ENCODE measurements at places on chromosomes 2 and 18.

DNA sequence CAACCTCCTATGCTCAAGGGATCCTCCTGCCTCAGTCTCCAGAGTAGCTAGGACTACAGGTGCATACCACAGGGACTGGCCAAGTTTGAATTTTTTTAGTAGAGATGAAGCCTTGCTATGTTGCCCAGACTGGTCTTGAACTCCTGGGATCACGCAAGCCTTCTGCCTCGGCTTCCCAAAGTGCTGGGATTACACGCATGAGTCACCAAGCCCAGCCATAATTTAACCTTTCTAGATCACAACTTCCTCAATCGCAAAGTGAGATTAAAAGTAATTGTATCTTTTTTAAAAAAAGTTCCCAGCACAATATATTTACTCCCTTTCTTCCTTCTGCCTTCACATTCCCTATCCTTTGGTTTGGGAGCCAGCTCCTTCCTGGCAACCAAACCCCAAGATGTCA, 5.8 kb upstream of the PPP1CB start:
- DNase-seq, result no peak

GRCh38 chr2:99648178-99648844, 158.5 kb upstream of the REV1 start:
- DNase-seq, result no peak

- no peak for DNase-seq
Measured at GRCh38 chr2:203859030-203859789, 8.4 kb upstream of the CTLA4 start.

- DNase-seq, result no peak
Measured at GRCh38 chr2:111624411-111625156, 259.4 kb downstream of the ANAPC1 start.

GRCh38 chr2:235264512-235264911, 229.3 kb upstream of the AGAP1 start:
- no peak for DNase-seq

DNA sequence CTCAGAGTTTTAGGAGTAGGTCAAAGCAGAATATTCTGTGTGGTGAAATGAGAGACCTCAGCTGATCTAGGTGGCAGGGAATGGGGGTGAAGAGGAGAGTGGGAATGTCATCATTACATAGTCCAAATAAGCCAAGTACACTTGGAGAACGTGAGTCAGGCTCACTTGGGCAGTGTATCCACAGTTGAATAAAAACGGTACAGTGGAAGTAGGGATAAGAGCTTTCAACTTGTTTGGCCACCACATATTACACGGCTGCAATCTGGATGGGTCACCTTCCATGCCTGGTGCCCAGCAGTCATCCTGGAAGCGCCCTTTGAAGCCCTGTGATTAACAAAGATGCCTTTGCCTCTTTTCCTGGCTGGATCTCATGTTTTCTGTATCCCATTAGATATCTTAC, 28.6 kb downstream of the MIB1 start:
- DNase-seq, result no peak
